ENCODE measurements at places on chromosomes 4 and X. TPM values are rescaled to one million over a fixed set of nuclear protein-coding genes. Genes with fewer than 3 reads are reported as not detected.

The ANOS1 gene
- total RNA-seq, result 1.4 TPM

The SYNPO2 gene
- total RNA-seq, result 6.9 TPM

The TIGD4 gene
- total RNA-seq, result not detected

The SPATA18 gene
- total RNA-seq, result 9.4 TPM

The SPANXA1 gene
- total RNA-seq, result not detected

Data from myometrial cell (primary cell).